ENCODE measurements at places on chromosomes 13 and 19. TPM values are rescaled to one million over a fixed set of nuclear protein-coding genes. Genes with fewer than 3 reads are reported as not detected.

The HIF3A gene
- not detected for total RNA-seq

The LILRB2 gene
- total RNA-seq, result not detected

The CFD gene
- not detected for total RNA-seq

The PLIN4 gene
- total RNA-seq, result 0.32 TPM

The CCNA1 gene
- total RNA-seq, result not detected

GRCh38 chr13:80083081-80083852 lies 257.7 kb downstream of the SPRY2 start:
- DNase-seq, result no peak

- peak; percentile 48 for DNase-seq
Measured at GRCh38 chr19:10201176-10201575, 6.4 kb upstream of the DNMT1 start.

The RNF113B gene
- not detected for total RNA-seq

DNA sequence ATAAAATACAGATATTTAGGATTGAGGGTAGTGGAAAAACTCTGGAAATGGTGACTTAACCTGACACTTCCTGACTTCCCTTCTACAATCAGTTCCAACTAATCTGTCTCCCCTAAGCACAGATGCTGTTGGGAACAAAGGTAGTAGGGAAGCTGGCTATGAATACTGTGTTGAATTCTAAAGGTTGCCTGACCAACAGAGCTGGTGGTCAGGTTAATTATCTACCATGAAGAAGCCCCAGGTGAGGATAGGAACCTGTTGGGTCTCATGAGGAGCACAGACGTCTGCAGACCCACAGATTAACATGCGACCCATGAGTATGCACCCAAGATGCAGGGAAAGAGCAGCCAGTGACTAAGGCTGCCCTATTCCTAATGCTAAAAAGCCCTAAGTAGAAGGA lies 172.3 kb downstream of the DIAPH3 start:
- DNase-seq, result no peak

GRCh38 chr19:40726279-40726678 lies 9.4 kb downstream of the ITPKC start:
- no peak for DNase-seq

- peak; percentile 9 for DNase-seq
Measured at GRCh38 chr13:21435687-21436151, 23.4 kb downstream of the ZDHHC20 start.

- DNase-seq, result no peak
Measured at GRCh38 chr13:62879071-62879470, 1463.4 kb upstream of the PCDH20 start.

The GFY gene
- not detected for total RNA-seq

The GSX1 gene
- total RNA-seq, result not detected

DNA sequence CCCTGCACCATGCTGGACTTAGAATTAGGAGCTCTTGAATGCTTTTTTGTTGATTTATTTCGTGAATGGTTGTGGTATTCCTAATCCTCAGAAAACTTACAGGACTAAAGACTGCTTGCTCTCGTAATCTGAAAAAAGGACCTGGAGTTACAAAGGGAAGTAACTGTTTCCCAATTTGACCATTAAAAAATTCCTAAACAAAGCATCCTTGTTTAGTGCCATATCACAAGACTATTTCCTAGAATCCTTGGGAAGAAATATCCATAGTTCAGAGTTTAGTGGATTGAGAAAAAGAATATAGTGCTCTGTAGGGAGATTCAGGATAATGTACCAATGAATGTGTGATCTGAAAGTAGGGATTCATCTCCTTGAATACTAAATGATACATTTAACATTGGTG lies 186.8 kb downstream of the NDFIP2 start:
- no peak for DNase-seq

- no peak for DNase-seq
Measured at GRCh38 chr13:45779901-45780300, 71.7 kb downstream of the SIAH3 start.

The PRX gene
- total RNA-seq, result 4.9 TPM

- DNase-seq, result no peak
Measured at GRCh38 chr19:17841371-17841809, 6.4 kb downstream of the JAK3 start.

The PABPC3 gene
- 0.39 TPM for total RNA-seq

DNA sequence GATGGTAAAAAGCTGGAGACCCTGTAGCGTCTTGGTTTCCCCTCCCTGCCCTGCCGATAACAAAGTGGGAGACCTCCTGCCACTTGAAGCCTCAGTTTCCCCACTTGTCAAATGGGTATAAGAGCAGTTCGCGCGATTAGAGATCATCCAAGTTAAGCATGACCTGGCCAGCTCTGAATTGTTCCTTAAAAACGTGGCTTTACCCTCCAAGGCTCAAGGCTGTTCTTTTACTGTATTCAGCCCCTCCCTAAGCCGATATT lies 421 bp downstream of the TNPO2 start:
- DNase-seq, result peak; percentile 38

The ELSPBP1 gene
- not detected for total RNA-seq

DNA sequence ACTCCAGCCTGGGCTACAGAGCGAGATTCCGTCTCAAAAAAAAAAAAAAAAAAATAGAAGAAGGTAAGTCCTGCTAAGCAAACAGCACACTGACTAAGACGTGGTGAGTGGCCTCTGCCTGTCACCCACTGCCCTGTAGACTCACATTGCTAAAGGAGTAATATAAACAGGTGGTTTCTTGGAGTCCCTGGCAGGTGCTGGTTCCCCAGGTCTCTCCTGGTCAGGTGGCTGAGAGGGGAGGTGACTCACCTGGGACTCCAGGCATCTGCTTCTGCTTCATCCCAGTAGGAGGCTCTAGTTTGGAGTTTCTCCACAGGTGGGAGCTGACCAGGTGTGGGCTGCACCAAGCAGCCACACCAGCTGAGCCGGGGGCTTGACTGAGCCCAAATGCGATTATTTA lies at the start of gene OR10H1:
TSS of gene OR10H1 (minus strand) at position 359 of the 400 bp plus-strand sequence. CDS start 7,627 bp downstream, outside the sequence.
- no peak for DNase-seq

GRCh38 chr13:51342706-51343105 lies 3.2 kb downstream of the SERPINE3 start:
- DNase-seq, result no peak
